ENCODE measurements at places on chromosomes 11 and 22. TPM values are rescaled to one million over a fixed set of nuclear protein-coding genes. Genes with fewer than 3 reads are reported as not detected.
A peak's percentile ranks its signal among the peaks of the same experiment; 100 is the strongest.

The SLC29A2 gene
- total RNA-seq, result 7.6 TPM

The OLFML1 gene
- total RNA-seq, result not detected

The FUT4 gene
- total RNA-seq, result 6.5 TPM

The GAB4 gene
- total RNA-seq, result not detected

The PLA2G3 gene
- not detected for total RNA-seq

The TMPRSS13 gene
- 2.0 TPM for total RNA-seq

The TRIM51 gene
- not detected for total RNA-seq

The SYCE3 gene
- total RNA-seq, result 0.96 TPM

The SCGB1D1 gene
- not detected for total RNA-seq

The MYBPC3 gene
- total RNA-seq, result not detected

The MRGPRE gene
- total RNA-seq, result not detected

The KMT5B gene
- 15.1 TPM for total RNA-seq

The MMP1 gene
- total RNA-seq, result not detected

The PSMA1 gene
- total RNA-seq, result 268 TPM

DNA sequence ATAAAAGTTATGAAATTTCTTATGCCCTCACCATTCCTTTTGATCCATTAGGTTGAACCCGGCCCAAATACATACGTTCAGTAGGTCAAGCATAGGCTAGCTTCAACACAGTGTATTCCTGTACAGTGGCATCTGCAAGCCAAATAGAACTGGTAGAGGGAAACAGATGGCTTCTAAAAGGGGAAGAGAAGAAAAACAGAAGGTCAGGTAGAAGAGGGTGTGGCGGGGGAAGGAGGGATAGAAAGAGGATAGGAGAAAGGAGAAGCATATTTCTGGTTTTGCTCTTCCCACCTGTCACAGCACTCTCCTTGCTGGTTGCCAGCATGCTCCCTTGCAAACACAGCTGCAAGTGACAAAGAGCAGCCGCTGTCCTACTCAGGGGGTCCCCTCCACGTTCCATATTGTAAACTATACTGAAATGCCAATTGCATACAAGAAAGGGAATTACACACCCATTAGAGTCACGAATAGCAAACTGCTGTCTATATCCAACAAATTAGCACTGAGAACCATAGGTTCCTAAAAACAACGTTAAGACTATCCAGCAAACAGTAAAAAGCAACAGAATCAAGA lies 71.8 kb downstream of the PHF21A start:
- DNase-seq, result no peak

- DNase-seq, result no peak
Measured at GRCh38 chr22:25111579-25112517, 87.8 kb upstream of the CRYBB3 start.

GRCh38 chr11:121538054-121538453 lies 85.3 kb upstream of the SORL1-AS1 start:
- DNase-seq, result no peak

- peak; percentile 36 for DNase-seq
Measured at GRCh38 chr22:49997251-49997599, 15.3 kb downstream of the IL17REL start.

DNA sequence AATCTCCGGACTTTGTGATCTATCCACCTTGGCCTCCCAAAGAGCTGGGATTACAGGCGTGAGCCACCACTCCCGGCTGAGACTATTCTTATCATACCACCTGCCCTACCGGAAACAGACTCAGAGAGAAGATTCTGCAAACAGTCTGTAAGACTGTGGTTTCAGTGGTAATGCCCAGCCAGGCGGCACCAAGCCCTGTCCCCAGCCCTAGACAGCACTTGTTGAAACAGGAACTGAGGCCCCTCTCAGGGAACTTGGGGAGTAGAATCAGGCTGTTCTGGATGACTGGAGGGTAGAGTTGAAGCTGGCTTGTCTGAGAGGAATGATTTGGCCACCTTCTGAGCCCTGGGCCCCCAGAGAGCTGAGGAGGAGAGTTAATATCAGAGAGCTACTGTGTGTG lies 1.3 kb upstream of the INSC start:
- peak; percentile 57 for DNase-seq

GRCh38 chr22:49088801-49089791 lies 738.6 kb downstream of the BRD1 start:
- no peak for DNase-seq

DNA sequence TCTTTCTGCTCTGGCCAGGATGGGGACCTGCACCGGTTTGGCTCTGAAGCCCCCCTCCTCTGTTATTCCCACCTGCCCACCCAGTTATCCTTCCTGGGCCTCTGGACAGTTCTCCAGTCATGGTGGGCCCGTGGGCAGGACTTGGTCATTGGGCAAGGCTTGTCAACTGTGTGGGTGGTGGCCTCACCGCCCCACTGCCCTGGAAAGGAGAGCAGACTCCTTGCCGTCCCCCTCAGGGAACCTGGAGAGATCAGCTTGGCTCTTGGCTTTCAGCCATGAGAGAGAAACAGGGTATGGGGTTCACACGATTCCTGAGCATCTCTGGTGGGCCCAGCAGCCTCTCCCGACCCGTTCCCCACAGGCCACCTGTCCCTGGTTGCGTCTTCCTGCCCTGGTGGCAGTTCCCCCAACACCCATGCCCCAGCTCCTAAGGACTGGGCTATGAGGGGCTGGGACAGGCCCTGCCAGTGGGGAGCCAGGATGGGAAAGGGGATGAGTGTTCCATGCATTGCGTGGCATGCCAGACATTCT lies 92.3 kb downstream of the MORC2 start:
- DNase-seq, result no peak

- DNase-seq, result no peak
Measured at GRCh38 chr11:78504181-78504580, 70.5 kb downstream of the NARS2 start.

- DNase-seq, result no peak
Measured at GRCh38 chr11:83583757-83584366, 297.7 kb upstream of the CCDC90B start.

DNA sequence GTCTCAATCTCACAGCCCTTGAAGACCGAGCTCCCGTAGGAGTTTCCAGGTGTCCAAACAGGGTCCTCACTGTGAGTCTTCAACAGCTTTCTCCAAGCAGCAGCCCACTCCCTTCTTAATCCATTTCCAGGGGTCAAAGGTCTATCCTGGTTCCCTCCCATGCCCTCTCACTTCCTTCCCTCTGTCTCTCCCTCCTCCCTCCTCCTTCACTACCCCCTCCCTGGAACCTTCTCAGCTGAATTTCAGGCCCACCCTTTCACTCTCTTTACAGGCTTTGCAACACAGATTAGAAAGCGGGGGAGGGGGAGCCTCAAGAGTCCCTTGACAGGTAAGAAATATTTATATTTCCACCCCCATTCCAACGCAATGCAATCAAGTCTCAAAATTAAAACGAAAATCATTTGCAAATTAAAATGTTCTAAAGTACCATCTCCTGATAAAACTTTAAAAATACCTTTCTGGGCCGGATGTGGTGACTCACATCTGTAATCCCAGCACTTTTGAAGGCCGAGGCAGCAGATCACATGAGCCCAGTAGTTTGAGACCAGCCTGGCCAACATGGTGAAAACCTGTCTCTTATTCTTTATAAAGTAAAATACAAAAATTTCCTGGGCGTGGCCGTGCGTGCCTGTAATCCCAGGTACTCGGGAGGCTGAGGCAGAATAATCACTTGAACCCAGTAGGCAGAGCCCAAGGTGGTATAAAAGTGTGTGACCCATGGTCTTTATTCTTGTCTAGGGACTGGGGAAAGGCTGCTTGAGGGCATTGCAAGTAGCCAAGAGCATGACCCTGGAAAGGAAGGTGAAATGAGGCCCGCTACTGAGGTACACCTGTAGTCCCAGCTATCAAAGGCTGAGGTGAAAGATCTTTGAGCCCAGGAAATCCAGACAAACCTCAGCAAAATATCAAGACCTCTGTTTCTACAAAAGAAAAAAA lies 865 bp upstream of the ZNF280A start:
- DNase-seq, result no peak

DNA sequence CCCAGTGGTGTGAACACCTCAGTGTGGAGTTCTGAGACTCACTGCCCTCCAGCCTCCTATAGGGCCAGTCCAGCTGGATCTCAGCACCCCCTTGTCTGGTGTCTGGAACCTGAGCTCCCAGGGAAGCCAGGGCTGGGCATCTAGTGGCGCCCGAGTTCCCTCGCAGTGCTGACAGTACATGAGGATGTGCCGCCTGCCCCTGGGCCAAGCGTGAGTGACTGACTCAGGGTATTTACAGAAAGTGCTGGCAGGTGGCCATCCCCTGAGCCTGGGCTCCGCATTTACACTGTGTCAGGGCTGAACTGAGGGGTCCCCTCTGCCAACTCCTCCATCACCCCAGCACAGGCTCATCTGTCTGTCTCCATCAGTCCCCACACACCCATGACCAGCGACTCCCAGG lies 185.3 kb downstream of the BRD1 start:
- no peak for DNase-seq

DNA sequence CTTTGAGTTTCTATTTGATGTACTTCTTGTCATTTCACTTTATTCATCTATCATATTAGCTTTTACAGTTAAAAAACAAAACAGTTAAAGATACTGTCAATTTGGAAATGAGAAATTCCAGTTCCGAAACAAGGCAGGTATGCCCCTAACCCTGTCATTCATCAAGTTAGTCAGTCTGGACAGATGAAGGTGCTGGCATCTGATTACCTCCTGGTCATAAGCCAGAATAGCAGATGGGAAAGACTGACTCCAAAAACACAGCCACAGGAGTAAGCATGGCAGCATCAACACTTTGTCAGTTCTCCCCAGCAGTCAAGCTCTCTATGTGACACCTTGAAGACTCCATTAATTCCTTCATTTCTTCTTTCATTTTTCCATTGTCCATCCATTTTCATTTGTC lies 4.3 kb downstream of the LRRC51 start:
- no peak for DNase-seq

DNA sequence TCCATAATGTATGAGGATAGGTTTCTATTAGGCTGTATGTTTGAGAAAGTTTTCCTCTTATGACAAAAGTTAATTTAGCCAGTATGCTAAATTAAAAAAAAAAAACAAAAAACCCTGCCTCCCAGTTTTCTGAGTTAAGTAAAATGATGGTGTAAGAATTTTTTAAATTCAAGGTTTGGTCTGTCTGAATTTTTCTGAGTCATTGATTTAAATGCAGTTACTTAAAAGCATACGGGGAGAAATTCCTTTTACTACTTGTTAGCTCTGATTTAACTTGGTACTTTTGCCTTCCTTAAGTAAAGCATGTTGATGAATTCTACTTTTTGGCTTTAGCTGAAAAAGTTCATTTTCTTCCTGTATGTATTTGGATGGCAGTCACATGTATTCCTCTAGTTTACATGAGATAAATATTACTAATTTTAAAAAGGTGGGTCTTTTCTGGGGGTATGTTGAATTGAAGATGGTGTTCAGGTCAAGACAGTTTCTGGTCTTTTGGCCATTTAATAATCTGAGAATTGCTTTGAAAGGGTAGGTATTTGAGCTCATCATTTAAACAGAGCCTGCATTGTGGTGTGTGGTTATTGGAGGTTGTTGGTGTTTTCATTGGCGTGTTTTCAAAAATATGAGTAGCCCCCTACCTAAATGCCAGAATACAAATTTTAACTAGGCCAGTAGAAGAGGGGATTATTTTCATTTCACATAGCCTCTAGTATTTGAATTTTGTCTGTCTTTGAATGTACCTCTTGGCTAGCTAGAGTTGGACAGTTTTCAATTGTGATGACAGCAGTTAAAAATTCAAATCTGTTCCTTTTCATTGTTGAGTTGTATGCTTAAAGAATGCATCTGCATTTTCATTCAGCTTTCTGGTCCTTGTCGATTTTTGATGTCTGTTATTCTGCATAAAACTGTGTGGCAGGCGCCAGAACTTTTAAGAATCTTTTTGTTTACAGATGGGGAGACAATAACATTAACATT lies 64.7 kb downstream of the MTMR3 start:
- no peak for DNase-seq

DNA sequence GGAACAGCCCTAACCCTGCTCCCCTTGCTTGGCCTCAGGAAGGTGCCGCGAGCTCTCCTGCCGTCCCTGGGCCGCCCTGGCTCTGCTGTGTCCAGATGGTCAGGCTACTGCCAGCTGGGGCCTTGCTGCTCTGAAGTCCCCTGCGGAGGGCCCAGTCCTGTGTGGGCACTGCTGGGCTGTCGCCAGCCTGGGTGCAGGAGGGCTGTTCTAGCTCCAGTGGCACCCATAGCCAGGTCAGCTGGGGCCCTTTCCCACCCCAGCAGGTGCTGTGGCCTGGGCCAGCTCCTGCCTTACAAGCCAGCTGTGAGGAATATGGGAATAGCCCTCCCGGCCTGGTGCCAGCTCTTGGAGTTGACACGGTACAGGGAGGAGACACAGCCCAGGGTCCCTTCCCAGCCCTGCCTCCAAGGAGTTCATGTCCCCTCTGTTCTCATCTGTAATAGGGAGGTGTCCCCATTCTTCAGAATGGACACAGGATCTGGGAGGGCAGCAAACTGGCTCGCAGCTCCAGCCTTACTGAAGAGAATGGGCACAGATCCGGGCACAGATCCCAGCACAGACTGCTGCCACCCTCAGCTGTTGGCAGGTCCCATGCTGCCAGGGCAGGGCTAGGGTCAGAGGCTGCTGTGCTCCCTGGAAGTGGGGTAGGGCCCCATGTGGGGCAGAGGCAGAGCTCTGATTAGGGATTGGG lies 3.9 kb downstream of the DERL3 start:
- DNase-seq, result no peak

DNA sequence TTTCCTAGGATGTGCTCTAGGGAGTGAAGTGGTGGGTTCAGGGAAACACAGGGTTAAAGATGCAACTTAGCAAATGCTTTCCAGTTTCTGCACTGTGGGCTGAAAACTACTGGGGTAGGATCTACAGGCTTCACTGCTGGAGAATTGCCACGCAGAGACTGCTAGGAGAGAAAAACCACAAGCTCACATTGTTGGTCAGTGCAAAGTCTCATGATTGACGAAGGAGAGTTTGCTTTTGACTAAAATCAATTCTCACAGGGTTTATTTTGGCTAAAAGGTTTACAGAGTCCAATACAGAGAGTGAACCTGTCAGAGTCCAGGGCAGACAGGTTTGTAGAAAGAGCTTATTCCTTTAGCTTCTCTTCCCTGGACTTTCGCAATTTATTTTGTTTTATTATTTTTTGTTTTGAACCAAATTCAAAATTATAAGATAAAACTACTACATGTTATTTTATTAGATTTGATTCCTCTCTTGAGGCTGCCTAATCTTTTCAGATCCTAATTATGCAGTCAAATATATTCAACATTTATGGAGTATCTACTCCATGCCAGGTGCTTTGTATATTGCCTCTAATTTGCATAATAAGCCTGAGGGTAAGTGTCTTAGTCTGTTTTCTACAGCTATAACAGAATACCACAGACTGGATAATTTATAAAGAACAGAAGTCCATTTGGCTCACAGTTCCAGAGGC lies 64.7 kb downstream of the MTNR1B start:
- no peak for DNase-seq

All from activated CD8-positive, alpha-beta memory T cell treated with anti-CD3 and anti-CD28 coated beads, Interleukin-2, amount 10 ng/mL, durations not matched to agents 7 days and 5 days (primary cell).